T47D (cell line): ENCODE measurements at places on chromosomes 7 and 10.

DNA sequence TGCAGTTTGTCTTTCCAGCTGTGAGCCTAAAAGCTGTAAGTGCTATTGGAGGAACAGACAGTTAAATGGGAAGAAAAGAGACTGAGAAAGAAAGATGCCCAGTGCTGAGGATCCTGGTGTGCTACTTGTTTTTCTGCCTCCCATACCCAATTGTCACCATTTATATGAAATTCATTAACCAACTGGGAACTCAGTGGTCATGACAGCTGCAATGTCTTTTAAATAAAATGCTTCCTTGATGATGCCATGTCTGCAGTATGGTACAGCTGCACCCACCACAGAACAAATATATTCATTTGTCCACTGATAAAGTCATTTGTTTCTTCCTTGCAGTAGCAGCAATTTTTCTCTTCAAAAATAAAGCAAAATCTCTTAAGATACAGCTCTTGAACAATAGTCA is 15.6 kb upstream of the RTKN2 start:
- no peak for DNase-seq

DNA sequence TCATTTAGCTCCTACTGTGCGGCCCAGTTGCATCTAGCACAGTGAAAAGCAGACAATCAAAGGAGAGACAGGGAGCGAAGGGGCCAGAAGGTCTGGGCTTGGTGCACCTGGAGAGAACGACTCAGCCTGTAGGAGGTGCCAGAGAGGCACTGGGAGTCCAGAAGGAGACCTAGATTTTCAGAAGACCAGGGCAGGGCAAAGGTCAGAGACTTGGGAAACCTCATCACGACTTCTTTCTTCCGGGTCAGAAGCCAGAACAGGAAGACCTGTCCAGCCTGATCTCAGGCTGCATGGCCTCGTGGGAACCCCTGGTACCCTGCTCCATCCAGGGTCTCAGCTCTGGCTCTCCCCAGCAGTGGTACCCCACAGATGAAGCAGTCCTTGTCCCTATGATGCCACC is 5.2 kb downstream of the AGAP3 start:
- DNase-seq = no peak

- peak; percentile 54 for DNase-seq
These were observed 666 bp upstream of the MAP3K8 start for GRCh38 chr10:30433306-30433729.

DNA sequence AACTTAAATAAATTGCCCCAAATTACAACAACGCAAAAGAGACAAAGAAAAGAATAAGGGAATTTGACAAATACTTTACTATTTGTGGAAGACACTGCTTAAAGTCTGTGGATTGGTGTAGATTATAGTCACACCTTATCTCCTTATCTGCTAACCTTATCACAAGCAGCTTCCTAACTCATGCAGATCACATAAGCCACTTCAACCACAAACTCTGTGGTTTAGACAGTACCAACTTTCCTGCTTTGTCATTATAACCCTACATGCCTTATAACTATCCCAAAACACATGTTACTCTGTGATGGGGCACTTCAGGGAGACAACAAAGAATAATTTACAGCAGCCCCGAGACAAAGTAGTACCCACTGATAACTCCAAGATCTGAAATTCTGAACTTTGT is 41.5 kb upstream of the PPP3CB start:
- DNase-seq = no peak

DNA sequence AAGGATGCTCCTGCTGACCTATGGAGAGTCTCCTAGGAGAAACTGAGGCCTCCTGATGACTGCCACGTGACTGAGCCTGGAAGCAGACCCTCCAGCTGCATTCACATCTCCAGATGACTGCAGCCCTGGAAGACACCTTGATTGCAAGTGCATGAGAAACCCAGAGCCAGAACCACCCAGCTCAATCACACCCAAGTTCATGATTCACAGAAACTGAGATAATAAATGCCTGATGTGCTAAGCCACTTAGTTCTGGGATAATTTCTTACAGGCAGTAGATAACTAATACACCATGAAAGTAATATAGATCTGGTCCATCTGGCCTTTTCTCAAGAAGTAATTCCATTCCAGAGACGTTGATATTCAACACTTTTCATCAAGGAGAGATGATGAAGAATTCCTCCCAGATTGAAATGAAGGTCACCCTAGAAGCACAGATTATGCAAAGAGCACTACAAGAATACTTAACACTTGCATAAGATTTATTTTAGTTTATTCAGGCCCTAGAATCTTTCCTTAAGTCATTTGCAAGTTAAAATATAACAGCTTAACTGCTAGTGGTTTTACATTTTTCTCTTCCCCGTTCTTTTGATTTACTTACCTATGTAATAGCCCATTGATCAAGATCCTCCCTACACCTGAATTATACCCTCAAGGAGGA is 208.2 kb upstream of the INHBA start:
- no peak for DNase-seq

DNA sequence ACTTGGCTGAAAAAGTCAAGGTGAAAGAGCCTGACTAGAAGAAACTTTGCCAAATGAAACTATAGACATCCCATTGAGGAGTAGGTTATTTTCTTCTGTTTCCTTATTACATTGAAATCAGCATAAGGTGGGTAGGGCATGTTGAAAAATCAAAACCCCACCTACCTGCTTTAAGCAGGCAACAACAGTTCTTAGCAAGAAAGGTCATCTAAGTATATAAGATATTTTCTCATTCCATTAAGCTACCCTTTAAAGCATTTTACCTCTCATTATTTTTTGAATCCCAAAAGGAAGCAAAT is 30.8 kb downstream of the ACADSB start:
- DNase-seq = no peak

- DNase-seq = no peak
These were observed 548.8 kb upstream of the KCND2 start for GRCh38 chr7:119724041-119724792.

GRCh38 chr10:72564596-72564995 is 61.3 kb downstream of the MICU1 start:
- DNase-seq = peak; percentile 14

DNA sequence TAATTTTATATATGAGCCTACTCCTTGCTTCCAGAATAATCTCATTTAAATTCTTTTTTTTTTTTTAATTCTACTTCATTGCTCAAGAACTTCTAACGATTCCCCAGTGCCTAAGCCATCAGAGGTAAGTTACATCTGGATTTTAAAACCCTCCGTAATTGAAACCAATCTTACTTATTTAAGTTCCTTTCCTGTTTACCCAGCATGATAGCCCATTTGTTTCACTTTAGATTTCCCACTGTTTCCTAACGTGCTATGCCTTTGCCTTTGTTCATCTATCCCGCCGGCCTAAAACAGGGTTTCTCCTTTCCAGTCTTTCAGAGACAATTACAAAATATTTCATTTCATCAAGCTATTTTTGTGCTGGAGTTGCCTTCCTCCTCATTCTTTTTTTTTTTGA is 75.8 kb upstream of the ETV1 start:
- no peak for DNase-seq

GRCh38 chr7:40680657-40681056 is 545.9 kb downstream of the SUGCT start:
- peak; percentile 61 for DNase-seq

DNA sequence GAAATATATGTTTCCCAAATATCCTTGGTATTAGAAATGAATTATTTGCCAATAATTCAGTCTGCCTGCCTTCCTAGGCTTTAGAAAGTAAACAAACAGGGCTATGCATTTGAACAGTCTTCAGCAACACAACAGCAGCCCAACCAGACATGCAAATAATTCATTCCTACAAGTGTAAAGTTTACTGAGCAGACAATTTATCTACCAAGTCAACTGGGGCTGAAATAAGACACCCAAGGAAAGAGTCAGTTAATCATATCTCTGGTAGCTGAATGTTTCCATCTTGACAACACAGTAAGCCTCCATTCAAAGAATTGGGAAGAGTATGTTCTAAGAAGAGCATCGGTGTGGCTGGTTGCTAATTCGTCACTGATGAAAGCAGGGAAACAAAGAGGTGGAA is 38.4 kb downstream of the AIFM2 start:
- no peak for DNase-seq

DNA sequence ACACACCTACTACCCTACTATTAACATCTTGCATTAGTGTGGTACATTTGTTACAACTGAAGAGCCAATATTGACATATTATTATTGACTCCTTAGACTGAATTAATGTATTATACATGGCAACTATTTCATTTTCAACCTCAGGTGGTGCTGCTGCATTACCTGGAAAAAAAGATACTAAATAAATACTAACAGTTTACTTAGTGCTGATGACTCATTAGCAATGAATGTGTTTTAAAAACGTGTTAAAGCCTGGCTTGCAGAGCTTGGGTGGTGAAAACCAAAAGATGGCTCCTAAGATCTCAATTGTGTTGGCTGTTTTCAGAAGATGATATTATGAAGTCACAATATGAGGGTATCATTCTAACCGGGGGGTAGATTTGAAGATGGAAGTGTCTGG is 34.8 kb downstream of the CFAP43 start:
- DNase-seq = peak; percentile 46

GRCh38 chr7:157444011-157444842 is 107.4 kb downstream of the DNAJB6 start:
- DNase-seq = no peak

- no peak for DNase-seq
These were observed 183.6 kb downstream of the TCF7L2 start for GRCh38 chr10:113133497-113134115.

DNA sequence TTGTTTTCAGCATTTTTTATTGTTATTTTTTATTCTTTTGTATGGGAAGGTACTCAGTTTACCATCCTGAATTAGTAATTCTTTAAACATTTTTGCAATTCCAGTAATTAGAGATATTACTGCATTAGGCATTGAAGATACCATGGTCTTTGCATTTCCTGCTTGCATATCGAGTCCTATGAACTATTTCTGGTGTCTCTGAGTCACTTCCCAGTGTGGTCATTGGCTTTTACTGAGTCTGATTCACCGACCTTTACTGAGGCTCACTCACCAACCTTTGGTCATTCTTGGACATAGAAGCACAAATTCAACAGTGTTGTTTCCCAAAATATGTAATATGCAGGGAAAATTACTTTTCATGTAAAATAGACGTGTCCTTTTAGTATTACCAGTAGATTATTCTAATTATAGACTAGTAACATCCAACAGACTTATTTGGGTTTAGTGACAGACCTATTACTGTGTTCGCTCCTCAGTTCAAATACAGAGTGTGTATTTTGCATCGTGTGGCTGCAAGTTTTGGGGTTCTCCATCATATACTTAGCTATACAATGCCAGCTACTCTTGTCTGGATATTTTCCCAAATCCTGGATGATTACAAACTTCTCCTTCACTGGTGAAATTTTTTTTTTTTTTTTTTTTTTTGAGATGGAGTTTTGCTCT is 180.7 kb upstream of the PRSS1 start:
- no peak for DNase-seq

DNA sequence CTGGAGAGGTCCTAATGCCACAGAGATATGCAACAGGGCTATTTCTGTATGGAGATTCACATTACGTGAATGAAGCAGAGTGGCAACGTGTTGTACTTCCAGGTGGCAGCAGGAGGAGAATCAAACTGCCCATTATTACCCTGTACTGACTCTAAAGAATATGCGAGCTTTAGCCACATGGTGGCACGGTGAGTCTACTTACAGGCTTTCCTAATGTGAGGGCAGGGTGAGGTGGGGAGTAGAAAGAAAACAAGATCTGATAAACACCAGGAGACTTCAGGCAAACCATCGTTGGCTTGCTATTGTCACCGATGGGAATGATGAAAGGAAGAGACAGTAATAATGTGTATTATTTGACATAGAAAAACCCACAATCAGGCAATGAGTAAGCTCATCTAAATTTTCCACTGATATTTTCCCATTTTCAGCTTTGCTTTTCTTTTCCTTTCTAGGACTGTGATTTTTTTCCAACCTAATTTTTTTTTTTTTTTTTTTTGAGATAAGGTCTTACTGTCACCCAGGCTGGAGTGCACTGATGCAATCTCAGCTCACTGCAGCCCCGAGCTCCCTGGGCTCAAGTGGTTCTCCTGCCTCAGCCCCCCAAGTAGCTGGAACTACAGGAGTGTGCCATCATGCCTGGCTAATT is 164.3 kb downstream of the BTAF1 start:
- peak; percentile 93 for DNase-seq
